Foreskin keratinocyte (primary cell): ENCODE measurements at places on chromosomes 4 and X. TPM values are rescaled to one million over a fixed set of nuclear protein-coding genes. Genes with fewer than 3 reads are reported as not detected.
A peak's percentile ranks its signal among the peaks of the same experiment; 100 is the strongest.

Gene S100G
- total RNA-seq: not detected in 2 replicates

- peak; percentile 40 for DNase-seq
These were observed at the start of gene RAB39B for GRCh38 chrX:155263854-155264628. TSS of gene RAB39B (minus strand) at chrX:155264491. CDS start at chrX:155264288, 203 bp downstream.

DNA sequence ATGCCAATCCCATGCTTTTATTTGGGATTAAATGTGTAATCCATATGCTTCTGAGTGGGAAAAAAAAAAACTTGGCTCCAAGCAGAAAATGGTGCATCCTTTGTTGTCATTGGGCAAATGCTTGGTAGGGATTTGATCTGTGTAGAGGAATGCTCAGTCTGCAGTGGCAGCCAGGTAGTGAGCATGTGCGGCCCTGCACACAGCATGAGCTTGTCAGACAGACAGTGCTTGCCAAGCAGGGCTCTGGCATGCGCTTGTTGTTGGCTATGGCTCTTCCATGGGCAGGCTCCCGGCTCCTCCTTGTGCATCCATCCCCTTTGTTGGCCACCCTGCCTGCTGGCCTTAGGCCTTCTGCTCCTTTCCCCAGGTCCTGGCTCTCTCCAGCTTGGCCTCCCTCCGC, 130.3 kb downstream of the GPR143 start:
- no peak for DNase-seq

GRCh38 chrX:39174772-39175417, 373.6 kb downstream of the MID1IP1 start:
- DNase-seq: no peak

DNA sequence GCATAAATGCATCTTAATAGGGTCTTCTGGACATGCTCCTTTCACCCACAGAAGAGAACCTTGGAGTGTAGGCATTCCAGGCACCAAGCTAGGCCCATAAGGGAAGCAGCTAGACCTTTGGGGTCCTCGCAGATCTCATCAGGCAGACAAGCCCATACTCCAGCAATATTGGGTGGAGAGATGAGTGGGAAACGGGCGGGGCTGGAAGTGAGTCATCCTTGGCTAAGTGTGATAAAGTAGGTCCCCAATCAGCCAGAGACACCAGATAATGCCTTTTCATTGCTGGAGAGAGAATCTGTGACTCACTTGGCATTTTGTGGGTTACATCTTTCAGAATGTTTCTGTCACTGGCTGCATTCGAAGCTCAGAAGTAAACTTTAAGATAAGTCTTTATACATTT, 133.3 kb upstream of the MBNL3 start:
- DNase-seq: no peak

Gene TCEAL6
- total RNA-seq: not detected in 2 replicates

- DNase-seq: no peak
These were observed 10.2 kb downstream of the GAK start for GRCh38 chr4:921830-922331.

Gene CDKL2
- total RNA-seq: 1.3 and 1.7 TPM in 2 replicates

DNA sequence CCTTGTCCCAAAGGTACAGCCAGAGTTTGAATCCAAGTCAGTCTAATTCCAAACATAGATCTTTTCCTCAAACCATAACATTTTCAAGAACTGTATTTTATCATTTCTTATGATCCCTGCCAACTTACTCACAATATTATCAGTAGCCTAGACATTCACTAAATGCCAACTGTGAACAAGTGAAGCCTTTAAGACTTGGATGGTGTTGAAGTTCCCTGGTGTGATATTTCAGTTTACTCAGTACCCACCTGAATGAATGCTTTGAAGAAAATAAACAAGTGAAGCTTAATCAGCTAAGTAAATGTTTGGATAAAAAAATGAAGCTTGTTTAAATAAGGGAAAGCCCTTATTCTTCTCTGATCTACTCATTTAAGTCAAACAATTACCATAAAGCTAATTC, 1028.3 kb downstream of the DMD start:
- DNase-seq: no peak

GRCh38 chr4:156578005-156578404, 393.6 kb downstream of the PDGFC start:
- no peak for DNase-seq

DNA sequence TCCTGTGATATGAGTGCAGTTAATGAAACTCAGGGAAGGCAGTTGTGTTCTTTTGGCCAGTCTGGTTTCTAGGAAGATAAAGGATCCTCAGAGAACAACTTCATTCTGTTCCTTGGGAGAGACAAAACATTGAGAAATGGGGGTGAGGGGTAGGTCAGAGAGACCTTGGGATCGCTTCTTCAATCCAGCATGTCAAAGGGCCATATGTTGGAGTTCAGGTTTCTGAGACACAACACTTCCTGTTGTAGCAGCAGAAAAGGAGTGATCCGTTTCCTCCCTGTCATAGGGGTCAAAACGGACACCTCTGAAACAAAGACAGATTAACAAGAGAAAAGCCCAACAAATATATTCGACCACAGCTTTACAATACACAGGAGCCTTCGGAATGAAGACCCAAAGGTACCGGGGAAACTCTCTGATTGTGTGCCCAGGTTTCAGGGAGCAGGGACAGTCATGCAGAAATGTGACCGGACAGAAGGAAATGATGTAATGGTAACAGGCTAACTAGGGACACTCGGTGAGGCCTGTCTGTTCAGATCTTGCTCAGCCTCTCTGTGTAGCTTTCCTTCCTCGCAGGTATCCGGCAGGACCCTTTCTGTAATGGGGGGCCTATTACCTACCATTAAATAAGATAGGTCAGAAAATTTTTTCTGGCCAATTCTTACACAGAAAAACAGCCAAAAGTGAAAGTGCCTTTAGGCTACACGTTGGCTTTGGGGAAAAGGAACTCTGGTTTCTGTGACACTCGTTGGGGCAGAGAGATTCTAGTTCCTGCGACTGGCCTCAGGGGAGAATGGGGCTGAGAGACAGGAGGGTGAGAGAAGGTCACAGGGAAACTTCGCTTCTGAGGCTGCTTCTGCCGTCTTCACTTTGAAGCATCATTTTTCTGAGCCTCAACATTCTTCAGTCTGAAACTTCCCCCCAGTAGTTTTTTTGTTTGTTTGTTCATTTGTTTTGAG, 103.3 kb upstream of the TLR3 start:
- DNase-seq: no peak

Gene SORCS2
- 0.03 and 0.04 TPM in 2 replicates for total RNA-seq

Gene ANK2
- total RNA-seq: 0.60 and 1.2 TPM in 2 replicates

Gene SNCA
- 44.6 and 57.4 TPM in 2 replicates for total RNA-seq

GRCh38 chrX:131588995-131589394, 45.1 kb downstream of the OR13H1 start:
- no peak for DNase-seq

DNA sequence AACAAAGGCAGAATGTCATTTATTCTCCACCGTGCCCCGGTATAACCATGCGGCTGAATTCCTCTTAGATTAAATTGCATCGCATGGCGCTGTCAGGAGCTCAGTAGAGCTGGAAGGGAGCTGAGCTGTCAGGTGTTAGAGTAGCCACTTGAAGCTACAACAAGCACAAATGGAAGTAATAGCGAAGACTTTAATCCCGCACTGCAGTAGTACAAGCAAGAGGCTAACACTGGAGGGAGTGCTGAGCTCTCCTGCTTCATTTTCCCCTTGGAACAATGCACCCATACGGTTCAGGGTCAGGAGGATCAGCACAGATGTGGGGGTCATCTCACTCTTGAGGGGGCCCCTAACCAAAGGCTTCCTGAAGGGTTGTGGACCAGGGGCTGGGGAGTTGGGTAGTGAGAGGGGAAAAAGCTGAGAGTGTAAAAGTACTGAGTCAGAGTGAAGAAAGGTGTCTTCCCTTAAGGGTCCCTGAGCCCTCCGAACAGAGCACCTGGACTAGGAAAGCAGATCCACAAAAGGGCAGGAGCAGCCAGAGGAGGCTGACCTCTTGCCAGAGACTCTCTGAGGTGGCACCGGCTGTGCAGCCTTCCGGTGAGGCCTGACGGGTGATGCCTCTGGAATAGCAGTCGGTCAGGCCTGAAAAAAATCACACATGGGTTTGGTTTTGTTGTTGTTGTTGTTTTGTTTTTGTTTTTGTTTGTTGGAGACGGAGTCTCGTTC, 36.0 kb upstream of the CBR4 start:
- DNase-seq: no peak

DNA sequence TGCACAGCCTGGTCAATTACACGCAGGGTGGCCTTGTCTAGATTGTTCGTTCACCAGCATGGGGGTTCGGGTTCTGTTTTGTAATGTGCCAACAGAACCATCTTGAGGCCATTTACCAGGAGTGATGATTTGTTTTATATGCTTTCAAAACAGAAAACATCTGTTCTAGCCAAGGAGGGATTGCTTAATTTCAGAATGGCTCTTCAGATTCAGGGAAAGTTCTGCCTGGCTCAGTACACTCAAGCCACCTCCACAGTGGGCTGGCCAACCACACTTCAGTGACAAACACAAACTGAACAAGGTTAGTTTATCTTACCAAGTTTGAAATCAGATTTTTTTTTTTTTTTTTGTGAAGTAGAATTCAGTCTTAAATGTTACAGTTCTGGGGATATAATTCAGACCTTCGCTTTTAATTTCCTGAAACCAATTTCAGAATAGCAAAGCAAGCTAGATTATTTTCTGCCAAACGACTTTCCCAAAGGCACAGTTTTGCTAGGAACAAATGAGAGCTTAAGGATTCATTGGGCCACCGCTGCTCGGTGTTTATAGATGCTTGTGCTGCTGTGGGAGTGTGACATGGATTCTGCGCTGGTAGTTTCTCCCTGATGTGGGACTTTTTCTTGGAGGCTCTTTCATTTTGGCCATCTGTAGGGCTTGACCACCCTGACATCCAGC, 23.4 kb downstream of the SMS start:
- DNase-seq: no peak

DNA sequence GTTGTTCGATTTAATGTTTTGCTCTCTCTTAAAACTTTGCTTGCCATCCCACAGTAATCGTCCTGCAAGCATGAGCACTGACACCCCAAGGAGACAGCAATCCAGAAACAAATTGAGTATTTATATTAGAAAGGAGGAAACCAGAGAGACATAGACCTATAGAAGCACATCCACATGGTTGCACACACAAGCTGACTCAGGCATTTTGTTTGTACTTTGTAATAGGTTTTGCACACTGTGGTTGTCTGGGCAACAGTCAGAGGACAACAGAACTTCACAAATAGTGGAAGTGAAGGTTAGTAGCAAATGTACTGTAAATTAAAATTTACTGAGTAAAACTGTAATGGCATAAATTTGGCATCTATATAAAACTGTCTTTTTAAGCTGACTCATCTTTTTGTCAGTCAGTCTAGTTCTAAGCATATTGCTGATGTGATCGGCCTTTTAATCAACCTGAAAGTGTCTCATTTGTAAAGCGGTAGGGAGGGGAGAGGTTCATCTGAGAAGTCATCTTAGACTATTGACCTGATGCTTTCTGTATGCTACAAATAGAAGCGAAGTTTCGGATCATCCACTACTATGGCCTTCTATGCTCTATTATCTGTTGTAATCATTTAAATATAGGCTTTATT, 1624.7 kb downstream of the ARAP2 start:
- peak; percentile 75 for DNase-seq

Gene PRKG2
- total RNA-seq: 0.48 and 0.63 TPM in 2 replicates

GRCh38 chr4:72582853-72583252, 13.8 kb upstream of the ADAMTS3 start:
- no peak for DNase-seq

Gene PF4V1
- total RNA-seq: not detected in 2 replicates

Gene NHSL2
- total RNA-seq: 0.37 and 0.42 TPM in 2 replicates

DNA sequence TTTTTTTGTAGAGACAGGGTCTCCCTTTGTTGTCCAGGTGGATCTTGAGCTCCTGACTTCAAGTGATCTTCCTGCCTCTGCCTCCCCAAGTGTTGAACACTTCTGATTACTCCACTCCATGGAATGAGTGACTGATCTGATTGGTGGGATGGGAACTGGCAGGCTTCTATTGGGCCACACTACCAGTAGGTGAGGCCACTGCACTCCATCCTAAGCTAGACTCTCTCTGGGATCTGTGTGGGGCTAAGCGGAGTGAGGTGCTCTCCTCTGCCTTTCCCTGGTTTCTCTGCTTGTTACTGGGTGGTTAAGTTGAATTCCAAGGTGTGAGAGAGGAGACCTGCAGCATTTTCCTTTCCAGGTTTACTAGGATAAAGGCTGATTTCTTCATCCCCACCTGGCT, 58.7 kb downstream of the ENOPH1 start:
- no peak for DNase-seq

DNA sequence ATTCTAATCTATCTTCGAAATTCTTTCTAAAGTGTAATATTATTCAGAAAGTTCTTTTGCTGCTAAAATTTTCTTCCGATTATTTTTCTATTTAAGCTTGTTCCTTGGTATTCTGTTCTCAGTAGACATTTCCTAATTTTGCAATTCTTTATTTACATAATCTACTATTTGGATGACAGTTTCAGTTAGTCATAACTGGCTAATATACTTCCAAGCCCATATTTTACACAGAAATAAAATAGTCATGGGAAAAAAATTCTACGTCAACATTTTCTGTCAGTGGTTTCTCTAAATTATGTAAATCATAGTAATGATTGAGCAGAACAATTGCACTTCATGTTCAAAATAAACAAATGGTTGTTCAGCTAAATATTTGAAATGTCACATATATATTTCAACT, 178.0 kb upstream of the ANKRD50 start:
- no peak for DNase-seq

Gene CDX4
- not detected in 2 replicates for total RNA-seq

Gene SULT1B1
- total RNA-seq: 0.07 and 2.5 TPM in 2 replicates

DNA sequence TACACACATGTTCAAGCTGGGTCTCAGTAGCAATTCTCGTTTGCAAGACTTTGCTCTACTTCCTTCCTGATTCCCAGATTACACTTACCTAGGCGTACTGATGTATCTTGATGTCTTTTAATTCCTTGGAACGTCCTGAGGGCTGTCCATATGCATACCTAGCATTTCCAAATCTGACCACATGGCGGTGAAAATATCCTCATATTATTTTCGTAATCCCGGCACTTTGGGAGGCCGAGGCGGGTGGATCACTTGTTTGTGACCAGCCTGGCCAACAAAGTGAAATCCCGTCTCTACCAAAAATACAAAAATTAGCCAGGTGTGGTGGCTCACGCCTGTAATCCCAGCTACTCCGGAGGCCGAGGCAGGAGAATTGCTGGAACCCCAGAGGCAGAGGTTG, 1786.3 kb upstream of the TENM3 start:
- no peak for DNase-seq

GRCh38 chr4:170420255-170420693, 330.5 kb upstream of the AADAT start:
- no peak for DNase-seq

DNA sequence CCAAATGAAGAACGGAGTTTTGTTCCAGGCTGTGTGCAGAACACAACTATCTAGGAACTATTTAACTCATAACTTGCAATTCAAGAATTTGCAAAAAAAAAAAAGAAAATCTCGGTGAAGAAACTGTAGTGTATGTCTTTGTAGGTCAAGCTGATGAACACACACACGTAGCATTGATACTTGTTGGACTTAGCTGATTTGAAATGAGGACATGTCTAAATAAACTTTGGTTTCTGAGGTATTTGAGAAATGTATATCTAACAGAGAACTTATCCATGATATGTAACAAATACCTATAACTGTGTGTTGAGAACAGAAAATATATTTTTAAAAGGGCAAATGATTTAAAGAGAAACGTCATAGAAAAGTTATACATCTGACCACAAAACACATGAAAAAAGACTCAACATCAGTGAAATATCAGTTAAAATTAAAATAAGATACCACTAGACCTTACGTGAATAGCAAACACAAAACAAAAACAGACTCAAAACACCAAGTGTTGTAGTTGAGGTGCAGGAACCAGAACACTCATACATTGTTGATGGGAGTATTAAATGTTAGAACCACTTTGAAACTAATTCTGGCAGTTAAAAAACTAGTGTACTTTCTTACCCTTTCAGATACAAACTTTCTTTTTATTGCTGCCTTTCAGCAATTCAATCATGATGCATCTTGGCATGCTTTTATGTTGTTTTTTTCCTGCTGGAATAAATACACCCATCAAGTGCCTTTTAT, 1535.8 kb upstream of the PCDH10 start:
- no peak for DNase-seq
